ENCODE measurements at places on chromosomes 11 and 22.

DNA sequence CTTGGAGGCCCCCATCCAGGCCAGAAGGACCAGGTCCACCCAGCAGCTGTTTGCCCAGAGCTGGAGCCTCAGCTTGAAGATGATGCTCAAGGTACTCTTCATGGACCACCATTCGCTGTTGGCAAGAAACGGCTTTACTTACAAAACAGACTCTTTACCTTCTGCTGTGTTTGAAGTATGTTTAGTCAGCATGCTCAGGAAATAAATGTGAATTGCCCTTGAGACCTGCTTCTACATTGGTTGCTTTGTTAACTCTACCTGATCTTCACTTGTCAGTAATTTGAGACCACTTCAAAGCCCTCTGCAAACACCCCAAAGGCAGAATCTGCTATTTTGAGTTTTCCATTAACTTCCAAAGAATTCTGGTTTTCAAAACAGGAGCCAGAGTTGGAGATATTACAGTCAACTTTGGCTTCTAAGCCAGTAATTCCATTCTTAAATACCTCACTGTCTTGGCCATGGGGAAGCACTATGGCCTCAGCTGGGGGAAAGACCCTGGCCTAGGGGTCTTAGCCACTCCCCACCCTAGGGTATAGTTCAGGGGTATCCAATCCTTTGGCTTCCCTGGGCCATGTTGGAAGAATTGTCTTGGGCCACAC lies 2.7 kb downstream of the UQCR10 start:
- DNase-seq: no peak

GRCh38 chr22:37109242-37109917 lies at the start of gene TMPRSS6:
Gene TMPRSS6 (minus strand): TSS chr22:37109713. CDS start chr22:37103417, 6,296 bp downstream.
- DNase-seq: no peak

DNA sequence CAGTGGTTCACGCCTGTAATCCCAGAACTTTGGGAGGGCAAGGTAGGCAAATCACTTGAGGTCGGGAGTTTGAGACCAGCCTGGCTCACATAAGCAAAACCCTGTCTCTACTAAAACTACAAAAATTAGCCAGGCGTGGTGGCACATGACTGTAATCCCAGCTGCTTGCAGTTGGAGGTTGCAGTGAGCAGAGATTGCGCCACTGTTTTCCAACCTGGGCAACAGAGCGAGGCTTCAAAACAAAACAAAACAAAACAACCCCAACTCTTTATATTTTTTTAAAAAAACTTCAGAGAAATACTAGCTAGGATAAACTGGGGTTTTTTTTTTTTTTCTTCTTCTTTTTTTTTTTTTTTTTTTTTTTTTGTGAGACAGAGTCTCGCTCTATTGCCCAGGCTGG lies 31.8 kb upstream of the RAPSN start:
- no peak for DNase-seq

- DNase-seq: no peak
Measured at GRCh38 chr22:35329114-35329847, 29.6 kb downstream of the TOM1 start.

- no peak for DNase-seq
Measured at GRCh38 chr11:34313099-34313517, 44.7 kb downstream of the ABTB2 start.

GRCh38 chr11:911031-911889 lies 650 bp upstream of the CHID1 start:
- DNase-seq: no peak

GRCh38 chr11:45859661-45860140 lies 12.4 kb downstream of the CRY2 start:
- DNase-seq: peak; percentile 99

- DNase-seq: no peak
Measured at GRCh38 chr11:132332521-132332920, 962.1 kb downstream of the NTM start.

- DNase-seq: no peak
Measured at GRCh38 chr22:19879246-19879570, 24.5 kb upstream of the GNB1L start.

GRCh38 chr11:65546217-65546958 lies 11.8 kb downstream of the LTBP3 start:
- DNase-seq: no peak

DNA sequence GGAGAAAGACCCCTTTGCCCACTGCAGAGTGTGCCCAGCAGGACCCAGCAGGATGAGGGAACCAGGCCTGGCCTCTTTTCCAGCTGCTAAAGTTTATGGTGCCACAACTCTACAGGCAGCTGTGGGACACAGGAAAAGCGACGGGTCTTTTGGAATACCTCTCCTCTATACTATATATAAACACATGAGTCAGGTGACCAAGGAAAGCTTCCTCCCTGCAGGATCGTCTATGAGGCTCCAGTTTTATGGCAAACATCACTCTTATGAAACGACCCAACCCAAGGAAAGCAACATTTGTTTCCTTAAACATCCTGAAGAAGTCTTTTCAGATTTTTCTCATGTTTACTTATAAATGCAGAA lies 102.8 kb upstream of the AKIP1 start:
- DNase-seq: no peak

DNA sequence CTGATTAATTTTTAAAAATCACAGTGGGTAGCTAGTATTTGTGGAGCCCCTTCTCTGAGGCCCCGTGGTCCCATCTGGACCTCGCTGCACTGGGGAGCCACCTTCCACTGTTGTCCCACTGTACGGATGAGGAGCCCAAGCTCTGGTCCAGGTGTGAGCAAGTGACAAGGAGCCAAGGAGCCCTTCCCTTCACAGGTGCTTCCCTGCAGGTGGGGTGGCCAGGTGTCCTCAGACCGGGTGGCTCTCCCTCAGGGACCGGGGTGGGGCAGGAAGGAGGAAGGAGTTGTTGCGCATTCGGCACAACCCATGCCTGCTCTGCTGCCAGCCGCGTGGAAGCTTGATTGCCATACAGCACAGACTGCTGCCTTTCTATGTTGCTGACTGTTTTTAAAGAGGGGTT lies 10.4 kb upstream of the SEPTIN5 start:
- DNase-seq: no peak

- no peak for DNase-seq
Measured at GRCh38 chr11:113168354-113169342, 145.7 kb upstream of the TTC12 start.

DNA sequence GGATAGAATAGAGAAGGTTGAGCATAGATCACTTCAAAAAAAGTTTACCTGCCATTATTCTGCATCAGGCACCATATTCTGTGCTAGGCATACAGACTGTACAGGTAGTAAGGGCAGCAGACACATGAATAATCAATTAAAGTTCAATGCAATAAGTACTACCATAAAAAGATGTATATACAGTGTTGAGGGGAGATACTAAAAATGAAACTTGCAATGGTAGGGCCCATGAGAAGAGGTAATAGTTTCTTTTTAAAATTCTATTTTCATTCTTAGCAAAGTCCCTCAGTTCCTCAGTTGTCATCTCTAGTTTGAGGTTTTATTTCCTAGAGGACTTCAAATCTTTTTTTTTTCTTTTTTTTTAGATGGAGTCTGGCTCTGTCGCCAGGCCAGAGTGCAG lies 819.9 kb downstream of the FAM181B start:
- DNase-seq: no peak

- no peak for DNase-seq
Measured at GRCh38 chr11:33724644-33725035, 11.6 kb downstream of the CD59 start.

DNA sequence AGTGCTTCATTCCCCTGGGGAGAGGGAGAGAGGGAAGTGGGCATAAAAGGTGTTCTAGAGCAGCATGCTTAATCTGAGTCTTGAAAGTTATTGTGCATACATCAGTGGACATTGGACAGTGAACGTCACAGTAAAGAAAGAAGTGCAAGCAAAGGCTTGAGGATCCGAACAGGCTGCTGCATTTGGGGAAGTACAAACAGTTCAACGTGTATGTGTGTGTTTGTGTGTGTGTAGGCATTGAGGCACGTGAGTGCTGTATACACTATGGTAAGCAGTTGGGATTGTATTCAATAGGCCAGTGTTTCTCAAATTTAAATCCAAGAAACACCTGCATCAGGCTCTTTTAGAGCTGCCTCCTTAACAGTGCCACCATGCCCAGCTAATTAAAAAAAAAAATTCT lies 10.4 kb upstream of the EIF3M start:
- no peak for DNase-seq

- DNase-seq: no peak
Measured at GRCh38 chr11:28169816-28170215, 61.6 kb downstream of the METTL15 start.

- no peak for DNase-seq
Measured at GRCh38 chr11:119384332-119384731, 2.8 kb upstream of the USP2 start.

DNA sequence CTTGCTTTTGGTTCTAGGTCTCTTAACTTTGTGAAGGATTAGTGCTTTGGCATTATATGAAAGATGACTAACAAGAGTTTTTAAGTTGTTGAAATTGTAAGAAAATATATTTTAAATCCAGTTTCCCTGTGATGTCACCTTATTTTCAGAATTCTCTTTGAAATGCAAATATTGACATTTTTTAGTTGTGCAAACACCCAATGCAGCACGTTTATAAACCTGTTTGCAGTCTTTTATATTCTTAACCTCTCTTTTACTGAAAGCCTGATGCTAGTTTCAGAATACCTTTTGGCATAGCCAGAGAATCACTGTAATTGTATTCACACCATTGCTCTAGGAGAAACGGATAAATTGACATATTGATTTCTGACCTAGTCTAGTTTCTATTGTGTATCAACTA lies 42.8 kb upstream of the SLC37A2 start:
- no peak for DNase-seq

DNA sequence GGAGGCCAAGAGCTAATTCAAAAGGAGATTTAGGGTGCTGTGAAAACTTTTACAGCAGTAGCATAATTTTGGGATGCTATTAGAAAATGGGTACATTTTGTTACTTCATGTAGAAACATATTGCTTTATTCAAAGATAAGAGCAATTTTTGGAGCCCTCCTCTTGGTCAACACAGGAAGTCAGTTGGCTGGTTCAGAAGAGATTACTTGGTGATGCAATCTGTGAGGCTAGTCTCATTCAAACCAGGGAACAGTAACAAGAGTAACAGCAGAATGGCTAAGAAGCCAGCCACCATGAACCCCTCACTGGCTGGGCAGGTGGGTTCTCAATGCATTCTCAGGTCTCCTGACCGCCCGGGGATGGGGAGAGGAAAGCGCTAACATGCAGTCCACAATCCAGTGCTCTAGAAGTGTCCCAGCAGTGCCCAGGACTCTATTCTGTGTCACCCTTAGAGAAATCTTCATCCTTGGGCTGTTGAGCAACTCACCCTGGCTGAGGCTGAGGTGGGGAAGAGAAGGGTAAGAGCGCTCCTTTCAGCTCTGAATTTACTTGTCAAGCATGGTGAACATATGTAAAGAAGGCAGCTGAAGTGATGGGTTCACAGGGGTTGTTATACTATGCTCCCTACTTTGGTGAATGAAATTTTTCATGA lies 262.2 kb upstream of the UBASH3B start:
- peak; percentile 10 for DNase-seq

DNA sequence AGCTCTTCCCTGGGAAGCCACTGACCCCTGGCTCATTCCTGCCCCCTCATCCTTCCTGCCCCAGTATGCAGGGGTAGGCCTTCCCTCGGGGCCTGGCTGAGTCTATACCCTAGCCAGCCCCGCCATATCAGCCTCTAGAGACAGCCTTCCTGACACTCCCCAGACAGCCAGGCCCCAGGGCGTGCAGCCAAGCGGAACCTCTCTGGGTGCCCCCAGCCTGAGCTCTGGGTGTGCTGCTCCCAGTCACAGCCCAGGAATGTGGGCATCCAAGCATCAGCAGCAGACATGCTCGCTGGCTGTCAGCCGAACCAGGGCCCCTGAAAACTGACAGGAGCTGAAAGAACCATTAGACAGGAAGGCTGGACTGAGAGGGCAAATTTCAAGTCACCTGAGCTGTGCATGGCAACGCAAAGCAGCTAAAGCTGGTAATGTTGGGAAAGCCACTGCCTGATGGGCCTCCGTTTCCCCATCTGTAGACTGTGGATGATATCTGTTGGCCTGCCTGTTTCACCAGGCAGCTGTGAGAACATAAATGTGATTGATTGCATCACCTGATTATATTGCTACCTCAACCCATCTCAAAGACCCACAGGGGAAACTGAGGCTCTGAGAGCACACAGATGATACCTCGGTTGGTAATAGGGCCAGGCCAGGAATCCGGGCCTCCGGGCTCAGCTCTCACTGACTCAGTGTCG lies 93.2 kb downstream of the LRRC32 start:
- DNase-seq: peak; percentile 18

GRCh38 chr11:63564784-63565350 lies 1.7 kb upstream of the PLAAT2 start:
- no peak for DNase-seq

DNA sequence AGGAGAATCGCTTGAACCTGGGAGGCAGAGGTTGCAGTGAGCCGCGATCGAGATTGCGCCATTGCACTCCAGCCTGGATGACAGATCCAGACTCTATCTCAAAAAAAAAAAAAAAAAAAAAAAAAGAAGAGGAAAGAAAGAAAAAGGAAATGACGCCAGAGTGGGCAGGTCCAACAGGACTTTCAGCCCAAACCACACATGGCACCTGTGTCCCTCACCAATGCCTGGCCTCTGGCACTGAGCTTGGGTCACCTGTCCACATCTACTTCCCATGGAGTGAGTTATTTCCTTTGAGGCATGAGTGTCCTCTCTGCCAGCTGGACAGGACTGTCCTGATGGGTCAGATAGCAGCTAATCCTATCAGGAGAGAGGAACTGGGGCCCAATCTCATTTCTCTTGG lies 15.2 kb upstream of the GCAT start:
- no peak for DNase-seq

DNA sequence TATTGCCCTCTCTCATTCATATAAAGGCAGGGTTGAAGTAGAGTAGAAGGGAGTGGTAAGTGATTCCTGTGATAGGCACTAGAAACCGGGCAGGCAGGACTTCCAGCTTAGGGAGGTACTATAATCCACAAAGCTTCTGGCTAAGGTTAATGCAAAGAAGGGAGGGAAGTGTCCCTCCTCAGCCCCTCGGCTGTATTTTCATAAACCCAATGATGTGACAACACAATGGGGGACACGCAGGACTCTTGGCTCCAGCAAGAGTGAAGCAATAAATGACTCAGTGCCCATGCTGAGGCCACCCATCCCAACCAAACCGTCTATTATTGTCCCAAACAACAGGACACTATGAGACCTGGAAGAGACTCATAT lies 90.7 kb downstream of the ETS1 start:
- DNase-seq: no peak

GRCh38 chr11:47108214-47108613 lies 68.5 kb downstream of the ARFGAP2 start:
- DNase-seq: no peak

DNA sequence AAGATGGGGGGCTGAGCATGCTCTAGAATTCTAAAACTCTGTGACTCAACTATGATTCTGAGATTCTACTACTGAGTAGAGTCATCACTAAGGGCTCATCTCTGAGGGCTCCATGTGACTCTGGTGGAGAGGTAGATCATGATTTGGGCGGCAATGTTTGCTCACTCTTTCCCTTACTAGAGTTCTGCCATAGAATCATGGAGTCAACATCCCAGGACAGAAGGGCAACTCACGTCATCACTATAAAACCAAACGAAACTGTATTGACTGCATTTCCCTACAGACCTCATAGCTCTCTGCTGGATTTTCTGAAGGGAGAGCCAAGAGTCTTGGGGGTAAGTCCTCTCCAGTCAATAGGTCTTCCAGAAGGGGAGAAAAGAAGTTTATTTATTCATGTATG lies at the start of gene MS4A14:
TSS of gene MS4A14 (plus strand) at position 78 of the 400 bp plus-strand sequence. CDS start at position 198, 120 bp downstream.
- DNase-seq: no peak

- no peak for DNase-seq
Measured at GRCh38 chr22:47397673-47398072, 635.2 kb downstream of the TBC1D22A start.

- no peak for DNase-seq
Measured at GRCh38 chr11:69122630-69123431, 32.9 kb upstream of the SMIM38 start.

- DNase-seq: no peak
Measured at GRCh38 chr22:46684706-46685105, 53.3 kb downstream of the CERK start.

- DNase-seq: no peak
Measured at GRCh38 chr11:72245263-72245816, 1.4 kb upstream of the PHOX2A start.
